ENCODE measurements at places on chromosomes 6 and 20.

DNA sequence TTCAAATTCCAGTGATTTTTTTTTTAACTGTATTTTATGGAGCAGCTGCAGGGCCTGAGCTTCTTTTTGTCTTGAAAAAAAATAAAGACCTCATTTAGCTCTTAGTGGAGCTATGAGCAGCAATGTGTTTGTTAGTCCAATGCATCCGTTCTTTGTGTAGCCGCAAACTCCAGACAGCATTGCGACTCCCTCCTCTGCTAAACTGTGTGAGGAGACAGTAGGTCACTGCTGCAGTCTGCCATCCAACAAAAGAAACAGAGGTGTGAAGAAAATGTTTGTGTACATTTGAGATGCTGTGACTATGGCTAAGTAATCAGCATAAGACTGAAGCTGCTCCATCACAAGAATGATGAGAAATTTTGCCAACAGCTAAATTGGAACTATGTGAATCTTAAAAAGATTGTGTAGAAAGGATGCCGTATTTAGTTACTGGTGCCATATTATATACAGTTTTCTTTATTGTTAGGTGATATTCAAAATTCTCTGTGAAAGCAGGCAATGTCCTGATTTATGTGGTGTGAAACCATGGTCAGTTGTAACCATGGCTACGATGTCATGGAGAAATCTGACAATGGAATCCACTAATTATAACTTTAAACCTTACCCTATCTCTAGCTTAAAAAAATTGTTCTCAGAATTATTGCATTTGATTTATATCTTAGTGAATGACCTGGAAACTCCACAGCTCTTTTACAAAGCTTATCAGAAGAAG lies 428.8 kb upstream of the EPHA7 start:
- no peak for DNase-seq

DNA sequence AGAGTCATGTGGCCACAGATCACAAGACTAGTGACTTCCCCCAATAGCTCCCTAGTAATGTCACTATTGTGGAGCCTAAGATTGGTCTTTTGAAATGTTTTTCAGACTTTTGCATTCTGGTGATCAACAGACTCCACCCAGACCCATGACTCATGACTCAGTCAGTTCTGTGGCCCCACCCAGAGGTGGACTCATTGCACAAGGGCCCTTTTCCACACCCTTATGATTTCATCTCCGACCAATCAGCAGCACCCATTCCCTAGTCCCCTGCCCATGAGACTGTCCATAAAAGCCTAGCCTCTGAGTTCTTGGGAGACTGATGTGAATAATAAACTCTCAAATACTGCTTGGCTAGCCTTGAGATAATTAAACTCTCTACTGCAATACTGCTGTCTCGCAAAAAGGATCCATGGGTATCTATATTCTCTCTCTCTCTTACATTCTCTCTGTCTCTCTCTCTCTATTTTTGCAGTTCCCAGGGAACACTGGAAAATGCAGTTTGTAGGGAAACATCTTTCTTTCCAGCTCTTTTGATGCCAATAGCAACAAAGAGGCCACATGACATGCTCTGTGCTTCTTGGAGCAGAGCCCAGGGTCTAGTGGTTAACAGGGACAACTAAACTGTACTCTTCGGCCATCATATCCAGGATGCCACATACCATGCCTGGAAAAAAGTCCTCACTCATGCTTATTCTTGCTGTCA lies 71.3 kb upstream of the IYD start:
- DNase-seq = no peak

GRCh38 chr20:53695797-53696527 lies 102.3 kb upstream of the ZNF217 start:
- no peak for DNase-seq

DNA sequence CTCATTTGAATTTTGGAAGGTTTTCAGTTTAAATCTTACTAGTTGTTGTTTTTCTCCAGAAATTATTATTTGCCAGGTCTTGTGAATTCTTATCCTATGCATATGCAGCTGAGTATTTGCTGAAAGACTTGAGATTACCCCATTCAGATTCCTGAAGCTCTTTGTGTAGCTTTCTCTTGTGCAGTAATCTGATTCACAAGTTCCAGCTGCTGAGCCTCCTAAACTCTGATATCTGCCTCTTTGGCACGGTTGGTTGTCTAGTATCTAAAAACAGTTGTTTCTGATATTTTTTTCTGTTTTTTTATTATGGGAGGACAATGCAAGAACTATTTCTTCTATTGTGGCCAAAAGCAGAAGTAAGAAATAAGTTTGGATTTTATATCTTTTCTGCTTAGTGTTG lies 863.9 kb upstream of the MANEA start:
- DNase-seq = no peak

- DNase-seq = peak; percentile 82
Measured at GRCh38 chr6:31399589-31400466, 3.6 kb upstream of the MICA start.

GRCh38 chr6:135380793-135381192 lies 116.7 kb downstream of the AHI1 start:
- DNase-seq = no peak

DNA sequence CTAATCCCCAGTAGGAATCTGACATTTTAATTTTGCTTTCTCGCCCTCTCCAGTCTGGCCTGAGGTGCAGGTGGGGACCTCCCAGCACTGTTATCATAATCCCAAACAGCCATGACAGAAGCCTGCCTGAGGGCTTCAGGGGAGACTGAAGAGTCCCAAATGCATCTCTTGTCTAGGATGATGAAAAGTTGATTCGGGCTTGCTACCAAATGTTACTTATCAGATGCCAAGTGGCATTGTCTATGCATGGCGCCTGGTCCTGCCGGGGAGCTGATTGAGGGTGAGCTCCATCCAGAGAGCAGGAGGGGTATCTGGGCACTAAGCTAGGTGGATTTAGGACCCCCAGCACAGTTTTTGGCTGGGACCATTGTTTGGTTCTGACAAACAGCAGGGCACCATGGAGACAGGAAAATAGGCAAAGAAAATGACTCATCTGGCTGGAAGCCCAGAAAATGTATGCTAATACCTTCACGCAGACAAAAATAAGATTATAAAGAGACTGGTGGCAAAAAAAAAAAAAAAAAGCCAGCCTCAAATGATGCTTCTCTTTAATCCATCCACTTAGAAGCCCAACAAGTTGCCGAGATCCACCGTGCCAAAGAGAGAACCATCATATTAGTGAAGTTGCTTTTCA lies 513.7 kb upstream of the SULF2 start:
- no peak for DNase-seq

- DNase-seq = peak; percentile 77
Measured at GRCh38 chr6:3456898-3457709, at the start of gene SLC22A23. TSS of gene SLC22A23 (minus strand) at chr6:3457050. CDS start at chr6:3456559, 491 bp downstream.

GRCh38 chr6:142707255-142707654 lies 237.7 kb downstream of the HIVEP2 start:
- no peak for DNase-seq

DNA sequence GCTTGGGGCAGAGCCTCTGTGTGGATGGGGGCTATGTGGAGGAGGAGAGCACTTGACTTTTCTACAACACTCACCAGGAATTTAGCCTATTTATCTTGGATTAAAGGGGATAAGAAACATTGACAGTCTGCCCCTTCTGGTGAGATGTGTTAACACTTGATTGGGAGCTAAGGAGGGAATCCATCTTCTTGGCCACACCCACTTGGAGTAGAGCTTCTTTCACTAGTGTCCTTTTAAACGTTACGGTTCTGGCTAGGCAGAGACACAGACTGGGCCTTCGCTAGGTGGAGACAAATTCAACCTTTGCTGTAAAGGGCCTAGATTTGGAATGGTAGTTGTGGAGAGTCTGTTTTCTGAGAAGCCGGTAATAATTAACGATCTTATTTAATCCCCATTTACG lies 15.5 kb upstream of the TPBG start:
- no peak for DNase-seq

DNA sequence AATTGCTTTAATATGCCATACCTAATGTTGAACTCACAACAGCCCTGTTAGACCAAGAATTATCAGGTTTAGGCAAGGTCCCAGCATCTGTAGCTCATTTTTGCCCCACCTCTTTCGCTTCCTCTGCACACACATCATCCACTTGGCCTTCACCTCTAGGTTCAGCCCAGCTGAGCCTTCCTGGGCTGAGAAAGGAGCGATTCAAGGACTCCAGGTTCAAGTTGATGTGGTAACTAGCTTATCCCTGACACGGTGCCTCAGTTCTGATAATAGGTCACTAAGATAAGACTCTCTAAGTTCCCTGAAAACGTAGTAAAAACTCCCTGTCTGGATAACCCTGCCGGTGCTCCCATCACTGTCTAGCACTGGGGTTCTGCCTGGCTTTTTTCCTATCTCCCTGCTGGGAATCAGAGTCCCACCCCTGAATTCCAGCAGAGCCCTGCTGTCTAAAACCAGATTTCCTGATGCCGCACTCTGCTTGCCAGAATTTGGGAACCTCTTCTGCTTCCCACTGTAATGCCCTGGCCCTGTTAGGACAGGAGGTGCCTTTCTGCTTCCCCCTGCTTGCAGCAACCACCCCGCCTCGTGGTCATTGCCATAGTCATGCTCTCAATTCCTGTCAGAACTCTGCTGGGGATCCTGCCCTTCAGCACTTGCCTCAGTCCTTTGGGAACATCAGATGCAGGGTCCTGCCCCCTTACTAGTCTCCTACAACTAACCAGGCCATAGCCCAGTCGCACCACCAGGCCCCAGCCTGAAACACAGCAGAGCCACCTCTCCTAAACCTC lies 47.6 kb downstream of the ALDH8A1 start:
- DNase-seq = no peak

DNA sequence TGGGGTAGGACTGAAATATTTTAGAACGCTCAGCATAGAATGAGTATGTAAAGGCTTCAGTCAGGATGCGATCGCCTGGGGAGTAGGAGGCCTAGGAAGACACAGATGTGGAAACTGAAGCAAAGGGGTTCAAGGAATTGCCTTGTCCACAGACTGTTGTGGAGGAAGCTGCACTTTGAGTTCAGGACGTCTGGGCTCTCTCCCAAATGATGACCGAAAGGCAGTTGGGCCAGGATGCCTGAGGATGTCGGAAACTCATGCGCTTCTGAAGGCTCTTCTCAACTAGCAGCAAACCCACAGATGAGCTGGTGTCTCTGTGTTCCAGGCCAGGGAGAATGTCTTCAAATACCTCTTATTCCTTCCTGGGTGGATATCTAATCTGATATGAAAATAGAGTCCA lies 146.2 kb upstream of the SULF2 start:
- DNase-seq = no peak

- DNase-seq = no peak
Measured at GRCh38 chr6:32483968-32484613, 44.4 kb downstream of the HLA-DRA start.

- DNase-seq = no peak
Measured at GRCh38 chr6:43980004-43980795, 147.1 kb downstream of the MRPL14 start.

GRCh38 chr20:34069341-34070078 lies 42.5 kb downstream of the EIF2S2 start:
- DNase-seq = peak; percentile 84

GRCh38 chr6:41536795-41537758 lies 9.1 kb upstream of the FOXP4 start:
- DNase-seq = no peak

DNA sequence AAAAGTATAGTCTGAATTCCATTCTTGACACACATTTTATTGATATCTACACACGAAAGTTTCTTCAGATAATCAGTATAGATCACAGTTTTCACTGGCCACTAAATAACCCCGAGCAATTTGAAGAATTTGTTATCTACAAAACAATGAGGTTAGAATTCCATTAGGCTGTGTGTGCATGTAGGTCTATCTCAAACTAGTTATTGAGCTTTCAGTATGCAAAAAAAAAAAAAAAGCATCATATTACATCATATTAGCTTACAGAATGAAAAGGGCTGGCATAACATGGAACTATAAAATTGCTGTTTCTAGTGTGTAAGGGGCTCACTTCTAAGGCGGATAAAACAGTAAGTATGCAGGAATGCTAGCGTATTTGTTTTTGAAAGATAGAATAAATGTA lies 59.5 kb upstream of the ADGRG6 start:
- no peak for DNase-seq

- no peak for DNase-seq
Measured at GRCh38 chr6:92810913-92811312, 608.4 kb downstream of the EPHA7 start.

GRCh38 chr20:54228841-54229240 lies 21.0 kb downstream of the PFDN4 start:
- no peak for DNase-seq

GRCh38 chr6:13304580-13305260 lies 23.6 kb downstream of the TBC1D7 start:
- peak; percentile 61 for DNase-seq

- no peak for DNase-seq
Measured at GRCh38 chr6:144897441-144897921, 612.3 kb downstream of the UTRN start.

DNA sequence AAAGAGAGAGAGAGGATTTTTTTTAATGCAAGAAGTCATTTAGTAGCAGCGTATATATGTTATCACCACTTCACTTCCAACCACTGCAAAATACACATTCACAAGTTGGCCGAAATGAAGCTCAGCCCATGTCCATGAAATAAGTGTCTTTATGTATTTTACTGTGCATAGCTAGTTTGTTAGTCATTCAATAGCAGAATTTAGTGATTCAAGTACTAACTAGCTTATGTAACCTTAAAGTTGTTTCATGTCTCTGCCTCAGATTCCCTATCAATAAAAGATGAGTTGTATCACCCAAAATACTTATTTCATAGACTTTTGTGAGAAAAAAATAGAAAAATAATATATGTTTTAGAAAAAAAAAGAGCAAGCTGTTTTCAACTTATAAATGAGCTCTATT lies 153.7 kb upstream of the PRDM1 start:
- no peak for DNase-seq

- no peak for DNase-seq
Measured at GRCh38 chr6:54133186-54133585, 21.9 kb downstream of the MLIP start.

GRCh38 chr6:92147246-92147645 lies 1272.1 kb downstream of the EPHA7 start:
- no peak for DNase-seq

DNA sequence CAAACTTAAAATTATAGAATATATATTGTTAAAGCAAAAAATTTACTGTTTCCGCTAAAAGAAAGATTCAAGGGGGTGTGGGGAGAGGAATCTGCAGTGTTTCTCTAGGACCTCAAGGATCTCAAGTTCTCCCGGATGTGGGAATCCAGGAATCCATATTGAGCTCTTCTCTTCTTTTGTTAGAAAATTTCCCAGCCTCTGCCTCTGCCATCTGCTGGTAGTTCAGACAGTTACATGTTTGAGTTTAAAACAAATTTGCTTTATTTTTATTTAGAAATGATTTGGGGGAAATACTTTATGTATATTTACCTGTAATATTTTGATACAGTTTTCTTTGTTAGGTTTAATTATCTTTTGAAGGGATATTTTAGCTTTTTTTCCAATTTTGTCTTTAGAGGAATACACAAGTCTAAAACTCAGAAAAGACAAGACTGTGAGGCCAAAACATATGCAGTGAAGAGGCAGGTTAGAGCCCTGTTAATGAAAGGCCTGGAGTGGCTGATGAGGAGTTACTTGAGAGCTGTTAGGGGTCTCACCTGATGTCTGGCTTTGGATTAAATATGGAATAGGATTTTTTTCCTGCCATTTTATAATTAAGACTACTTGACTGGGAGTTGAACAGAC lies 268.8 kb downstream of the ARID1B start:
- DNase-seq = no peak

GRCh38 chr20:32764005-32764960 lies 2.1 kb downstream of the DNMT3B start:
- no peak for DNase-seq
